AG04449 (cell line): ENCODE measurements at places on chromosomes 16 and 17.

- DNase-seq = no peak
These were observed 253.4 kb downstream of the SHISA9 start for GRCh38 chr16:13154799-13155198.

GRCh38 chr17:7290166-7290565, 4.3 kb downstream of the YBX2 start:
- no peak for DNase-seq

GRCh38 chr17:35241520-35241919, 1.4 kb upstream of the SLFN5 start:
- DNase-seq = no peak

GRCh38 chr17:38674014-38674748, 576 bp downstream of the EPOP start:
- no peak for DNase-seq

DNA sequence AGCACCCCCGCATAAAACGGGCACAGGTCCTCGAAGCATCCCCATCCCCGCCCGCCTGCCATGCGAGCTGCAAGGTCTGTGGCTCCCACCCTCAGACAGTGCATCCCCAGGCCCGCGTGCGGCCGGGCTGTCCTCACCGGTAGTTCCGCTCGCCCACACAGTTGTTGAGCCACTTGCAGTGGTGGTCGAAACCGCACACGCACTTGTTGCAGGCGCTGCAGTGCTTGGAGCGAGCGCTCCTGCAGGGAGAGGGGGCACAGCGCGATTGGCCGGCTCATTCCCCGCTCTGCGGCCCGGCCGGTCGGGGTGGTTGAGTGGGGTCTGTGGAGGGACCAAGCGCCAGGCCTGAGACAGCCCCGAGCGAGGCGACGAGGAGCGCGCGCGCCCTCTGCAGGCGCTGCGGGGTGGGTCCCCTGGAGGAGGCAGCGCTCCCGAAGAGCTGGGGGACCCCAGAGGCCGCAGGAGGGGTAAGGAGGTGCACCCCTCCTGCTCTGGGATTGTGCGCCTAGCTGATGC, 6.0 kb upstream of the TPPP3 start:
- DNase-seq = no peak

DNA sequence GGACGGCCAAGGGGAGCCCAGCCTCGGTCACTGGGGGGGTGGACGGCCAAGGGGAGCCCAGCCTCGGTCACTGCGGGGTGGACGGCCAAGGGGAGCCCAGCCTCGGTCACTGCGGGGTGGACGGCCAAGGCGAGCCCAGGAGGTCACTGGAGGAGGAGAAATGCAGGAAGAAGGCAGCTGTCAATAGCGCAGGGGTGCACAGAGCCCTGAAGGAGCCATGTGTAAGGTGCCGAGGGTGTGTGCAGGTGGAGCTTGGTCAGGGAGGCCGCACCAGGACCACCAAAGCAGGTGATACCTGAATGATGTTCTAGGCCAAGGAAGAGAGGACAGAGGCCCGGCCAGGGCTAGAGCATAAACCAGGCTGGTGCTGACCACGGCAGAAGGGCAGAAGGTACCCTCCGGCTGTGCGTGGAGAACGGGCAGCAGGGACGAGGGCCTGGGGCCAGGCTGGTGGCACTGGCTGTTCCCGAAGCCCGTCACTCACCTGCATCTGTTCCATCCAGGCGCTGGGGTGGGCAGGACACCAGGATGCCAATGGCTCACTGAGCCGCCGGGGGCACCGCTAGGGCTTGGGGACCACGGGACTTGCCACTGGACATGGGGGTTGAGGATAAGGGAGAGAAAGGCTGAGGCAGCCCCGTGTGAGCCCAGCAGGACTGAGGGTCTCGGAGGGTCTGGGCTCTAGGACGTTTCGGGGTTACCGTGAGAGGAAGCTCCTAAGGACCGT, 5.9 kb upstream of the CCDC57 start:
- no peak for DNase-seq

GRCh38 chr16:58699151-58699550, 14.6 kb upstream of the SLC38A7 start:
- no peak for DNase-seq

DNA sequence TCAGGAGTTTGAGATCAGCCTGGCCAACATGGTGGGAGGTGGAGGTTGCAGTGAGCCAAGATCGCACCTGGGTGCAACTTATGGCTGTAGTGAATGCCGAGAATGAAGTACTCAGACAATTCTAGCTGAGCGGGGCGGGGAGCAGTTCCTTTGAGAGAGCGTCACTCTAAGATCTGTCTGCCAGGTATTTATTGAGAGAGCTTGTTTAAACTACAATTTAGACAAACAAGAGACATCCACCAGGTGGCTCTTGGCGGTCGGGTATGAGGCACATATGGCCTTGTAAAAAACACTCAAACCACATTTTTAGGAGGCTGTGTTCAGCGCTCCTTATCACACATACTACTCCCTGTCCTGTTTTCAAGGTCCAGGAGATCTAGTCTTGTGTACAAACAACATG, 40.6 kb upstream of the CDH1 start:
- no peak for DNase-seq

DNA sequence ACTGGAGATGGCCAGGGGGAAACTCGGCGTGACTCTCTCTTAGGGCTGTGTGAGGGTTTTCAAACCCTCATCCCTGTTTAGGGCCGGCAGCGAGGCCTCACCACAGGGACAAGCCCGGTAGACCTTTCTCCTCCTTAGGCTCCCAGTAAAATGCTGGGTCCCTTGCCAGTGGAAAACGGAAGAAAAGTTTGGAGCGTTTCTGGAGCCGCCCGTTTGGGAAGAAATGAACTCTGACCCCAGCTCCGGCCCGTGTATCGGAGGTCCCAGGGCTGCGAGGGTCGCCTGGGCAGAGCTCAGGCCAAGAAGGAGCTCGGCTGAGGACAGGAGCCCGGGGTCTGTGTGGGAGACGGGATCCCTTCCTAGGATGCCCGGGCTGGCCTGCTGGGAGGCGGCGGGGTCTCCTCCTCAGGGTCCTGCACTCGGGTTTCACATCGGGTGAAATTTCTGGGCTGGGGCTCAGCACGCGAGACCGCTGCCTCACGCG, 23.2 kb downstream of the ZNF213 start:
- no peak for DNase-seq

DNA sequence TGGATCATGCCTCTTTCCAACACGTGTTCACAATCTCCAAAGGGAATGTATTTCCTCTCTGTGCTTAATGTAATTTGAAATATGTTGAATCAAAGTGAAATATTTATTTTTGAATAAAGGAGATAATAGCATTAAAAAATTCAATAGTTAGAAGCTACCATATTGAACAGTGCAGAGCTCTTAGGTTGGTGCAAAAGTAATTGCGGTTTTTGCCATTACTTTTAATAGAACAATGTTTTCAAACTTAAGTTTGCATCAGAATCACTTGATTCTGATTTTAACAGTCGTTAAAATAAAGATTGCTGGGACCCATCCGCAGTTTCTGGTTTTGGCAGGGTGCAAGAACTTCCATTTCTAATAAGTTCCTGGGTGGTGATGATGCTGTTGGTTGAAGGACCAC, 10.0 kb upstream of the MEIOC start:
- DNase-seq = no peak

GRCh38 chr16:17633181-17633951, 162.6 kb upstream of the XYLT1 start:
- no peak for DNase-seq

DNA sequence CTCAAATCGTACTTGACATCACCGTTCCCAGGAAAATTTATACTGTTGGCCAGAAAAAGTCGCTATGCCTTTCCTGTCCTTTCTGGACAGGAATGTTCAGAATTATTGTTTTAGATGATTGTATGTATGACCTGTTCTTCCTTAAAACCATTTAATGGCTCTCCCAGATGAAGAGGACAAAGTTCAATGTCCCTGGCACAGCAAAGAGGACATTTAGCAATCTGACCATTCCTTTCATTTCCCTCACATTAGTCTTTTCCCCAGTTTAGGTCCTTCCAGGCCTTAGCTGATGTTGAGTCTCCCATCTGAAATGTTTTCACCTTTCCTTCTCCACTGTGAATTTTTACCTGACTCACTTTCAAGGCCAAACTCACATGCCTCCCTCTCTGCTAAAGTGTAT, 938.9 kb downstream of the CDH11 start:
- no peak for DNase-seq

GRCh38 chr17:42275527-42276358, 448 bp downstream of the STAT5B start:
- DNase-seq = no peak

GRCh38 chr16:85970738-85971137, 71.8 kb downstream of the IRF8 start:
- no peak for DNase-seq

GRCh38 chr16:19520861-19521331, 1.0 kb downstream of the GDE1 start:
- DNase-seq = no peak

DNA sequence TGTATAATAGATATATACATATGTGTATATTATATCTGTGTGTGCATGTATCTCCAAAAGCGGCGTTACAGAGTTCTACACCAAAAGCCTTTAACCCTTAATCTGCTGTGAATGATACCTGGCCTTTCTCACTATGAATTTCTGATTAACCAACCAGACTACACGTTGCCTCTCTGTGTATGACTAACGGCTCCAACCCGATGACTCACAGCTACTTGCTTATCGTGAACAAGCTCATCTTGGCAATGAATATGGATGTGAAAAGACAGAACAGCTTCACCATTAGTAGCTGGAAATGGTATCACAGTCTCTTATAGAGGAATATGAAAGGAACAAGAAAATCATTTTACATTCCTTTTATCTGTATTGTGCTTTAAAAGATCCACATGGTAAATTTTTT, 23.8 kb upstream of the ARHGAP44 start:
- DNase-seq = peak; percentile 78

DNA sequence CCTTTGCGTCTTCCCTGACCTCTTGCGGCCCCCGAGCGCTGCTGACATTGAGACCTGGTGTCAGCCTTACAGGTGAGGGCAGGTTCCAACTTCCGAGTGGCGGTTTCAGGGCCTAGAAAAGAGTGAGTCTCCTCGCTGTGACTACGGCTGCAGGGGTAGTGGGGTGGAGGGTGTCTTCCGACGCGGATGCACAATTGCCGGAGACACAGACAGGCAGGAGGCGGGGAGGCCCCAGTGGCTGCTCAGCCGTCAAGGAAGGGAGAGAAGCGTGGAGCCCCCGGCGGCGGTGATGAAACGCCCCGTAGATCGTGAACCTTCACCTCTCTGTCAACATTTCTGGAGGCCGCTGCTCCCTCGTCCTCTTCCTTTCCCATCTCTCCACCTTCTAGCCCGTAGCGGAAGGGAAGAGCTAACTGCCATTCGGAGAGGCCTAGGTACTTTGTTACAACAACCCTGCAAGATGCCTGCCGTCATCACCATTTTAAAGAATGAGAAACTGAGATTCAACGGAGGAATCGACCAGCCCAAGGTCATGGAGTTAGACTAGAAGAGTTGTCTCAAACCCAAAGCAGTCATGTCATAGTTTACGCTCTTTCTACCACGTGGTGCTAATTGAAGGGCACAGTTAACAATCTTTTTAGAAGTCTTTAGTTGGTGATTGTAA, 485 bp downstream of the DNAJA3 start:
- no peak for DNase-seq

GRCh38 chr17:71068408-71068750, 899.0 kb downstream of the KCNJ2 start:
- no peak for DNase-seq

DNA sequence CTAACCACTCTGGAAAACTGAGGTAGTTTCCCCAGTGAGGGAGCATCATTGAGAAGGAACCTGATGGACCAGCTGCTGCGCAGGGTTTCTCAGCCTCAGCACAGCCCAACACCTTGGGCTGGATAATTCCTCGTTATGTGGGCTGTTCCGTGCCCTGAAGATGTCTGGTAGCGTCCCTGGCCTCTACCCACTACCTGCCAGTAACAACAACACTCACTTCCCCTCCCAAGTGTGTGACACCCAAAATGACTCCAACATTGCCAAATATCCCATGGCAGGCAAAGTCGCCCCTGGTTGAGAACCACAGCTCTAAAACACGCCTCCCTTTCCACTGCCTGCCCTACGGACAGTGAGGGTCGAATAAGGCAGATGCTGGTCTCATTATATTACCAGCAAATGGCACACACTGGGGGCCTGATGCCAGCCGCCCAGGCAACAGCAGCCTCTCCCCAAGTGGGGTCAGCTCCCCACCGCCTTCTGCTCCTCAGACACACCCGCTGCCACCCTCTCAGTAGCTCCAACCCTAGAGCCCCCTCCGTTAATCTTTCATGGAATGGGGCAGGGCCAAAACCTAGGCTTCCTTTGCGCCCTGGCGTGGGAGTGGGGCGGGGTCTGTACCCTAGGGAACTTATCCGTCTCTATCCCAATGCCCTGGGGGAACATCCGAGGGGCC, 1.0 kb downstream of the RHBDF2 start:
- DNase-seq = no peak

- no peak for DNase-seq
These were observed 259.1 kb downstream of the C16orf95 start for GRCh38 chr16:87057951-87058560.

- DNase-seq = peak; percentile 84
These were observed 66.8 kb downstream of the CMIP start for GRCh38 chr16:81511371-81511770.

DNA sequence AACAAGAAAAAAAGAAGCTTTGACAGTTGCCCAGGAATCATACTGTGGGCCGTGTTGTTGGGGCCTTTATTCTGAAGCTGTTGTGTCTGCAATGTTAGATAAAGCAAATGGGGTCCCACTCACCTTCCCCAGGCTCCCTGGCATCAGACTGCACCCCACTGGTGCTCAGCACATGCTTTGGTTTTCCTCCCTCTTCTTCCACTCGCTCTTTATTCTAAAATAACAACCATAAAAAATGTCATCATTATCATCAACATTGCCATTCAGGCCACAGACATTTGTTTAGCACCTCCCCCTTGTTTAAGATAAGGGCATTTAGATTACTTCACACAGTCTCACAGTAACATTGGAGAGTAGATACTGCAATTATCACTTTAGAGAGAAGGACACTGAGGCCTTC, 8.2 kb downstream of the MYLK3 start:
- DNase-seq = no peak

DNA sequence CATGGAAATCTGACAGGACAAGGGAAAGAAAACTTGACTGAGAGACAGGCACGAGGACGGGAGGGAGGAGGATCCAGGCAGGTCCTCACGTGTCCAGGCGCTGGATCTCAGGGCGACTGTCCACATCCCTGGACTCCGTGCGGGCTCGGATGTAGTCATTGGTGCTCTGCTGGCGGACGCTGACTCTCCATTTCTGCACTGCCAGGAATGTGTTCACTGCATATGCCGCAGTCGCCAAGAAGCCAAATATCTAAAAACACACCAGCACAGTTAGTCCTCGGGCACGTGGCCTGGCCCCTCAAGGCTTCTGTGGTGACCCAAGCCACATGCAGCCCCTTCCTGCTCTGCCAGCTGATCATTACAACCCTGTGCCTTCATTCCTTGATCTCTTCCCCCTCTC, 17.5 kb downstream of the CMTM3 start:
- no peak for DNase-seq

GRCh38 chr17:16569358-16569712, 331 bp upstream of the ZNF287 start:
- no peak for DNase-seq

- DNase-seq = no peak
These were observed 785 bp downstream of the UBALD1 start for GRCh38 chr16:4613636-4614570.

GRCh38 chr17:75031972-75032719, 14.6 kb downstream of the ATP5PD start:
- no peak for DNase-seq

- DNase-seq = no peak
These were observed 708 bp downstream of the BAIAP2 start for GRCh38 chr17:81035521-81036196.

- DNase-seq = no peak
These were observed 687.3 kb downstream of the CDH11 start for GRCh38 chr16:64434526-64435069.
